ENCODE measurements at places on chromosomes 6 and 20.

DNA sequence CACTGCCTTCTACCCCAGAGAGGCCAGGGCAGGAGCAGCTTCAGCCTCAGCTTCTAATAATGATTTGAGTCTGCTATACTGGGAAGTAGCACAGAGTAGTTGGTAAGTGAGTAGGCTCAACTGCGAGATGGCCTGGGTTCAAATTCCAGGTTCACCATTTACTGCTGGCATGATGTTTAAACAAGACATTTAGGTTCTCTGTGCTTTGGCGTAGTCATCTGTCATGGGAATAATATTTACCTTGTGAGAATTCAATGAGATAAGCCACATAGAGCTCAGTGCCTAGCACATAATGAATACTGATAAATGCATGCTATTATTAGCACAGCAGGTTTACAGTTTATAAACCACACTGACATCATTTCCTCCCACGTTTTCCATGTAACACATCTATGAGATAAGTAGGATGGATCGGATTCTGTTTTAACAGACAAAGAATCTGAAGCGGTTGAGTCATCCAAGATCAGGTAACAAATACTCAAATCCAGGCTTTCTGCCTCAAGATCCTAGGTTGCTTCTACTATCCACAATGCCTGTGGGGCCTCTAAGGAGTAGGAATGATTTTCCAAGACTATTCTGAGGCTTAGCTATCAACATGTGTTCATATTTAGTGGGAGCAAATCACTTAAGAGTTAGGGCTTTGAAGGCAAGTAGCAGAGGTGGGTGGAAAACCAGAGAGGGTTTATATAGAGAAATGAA, 72.9 kb upstream of the DTNBP1 start:
- peak; percentile 90 for DNase-seq

GRCh38 chr20:58251979-58252591, 23.6 kb upstream of the ANKRD60 start:
- peak; percentile 96 for DNase-seq

DNA sequence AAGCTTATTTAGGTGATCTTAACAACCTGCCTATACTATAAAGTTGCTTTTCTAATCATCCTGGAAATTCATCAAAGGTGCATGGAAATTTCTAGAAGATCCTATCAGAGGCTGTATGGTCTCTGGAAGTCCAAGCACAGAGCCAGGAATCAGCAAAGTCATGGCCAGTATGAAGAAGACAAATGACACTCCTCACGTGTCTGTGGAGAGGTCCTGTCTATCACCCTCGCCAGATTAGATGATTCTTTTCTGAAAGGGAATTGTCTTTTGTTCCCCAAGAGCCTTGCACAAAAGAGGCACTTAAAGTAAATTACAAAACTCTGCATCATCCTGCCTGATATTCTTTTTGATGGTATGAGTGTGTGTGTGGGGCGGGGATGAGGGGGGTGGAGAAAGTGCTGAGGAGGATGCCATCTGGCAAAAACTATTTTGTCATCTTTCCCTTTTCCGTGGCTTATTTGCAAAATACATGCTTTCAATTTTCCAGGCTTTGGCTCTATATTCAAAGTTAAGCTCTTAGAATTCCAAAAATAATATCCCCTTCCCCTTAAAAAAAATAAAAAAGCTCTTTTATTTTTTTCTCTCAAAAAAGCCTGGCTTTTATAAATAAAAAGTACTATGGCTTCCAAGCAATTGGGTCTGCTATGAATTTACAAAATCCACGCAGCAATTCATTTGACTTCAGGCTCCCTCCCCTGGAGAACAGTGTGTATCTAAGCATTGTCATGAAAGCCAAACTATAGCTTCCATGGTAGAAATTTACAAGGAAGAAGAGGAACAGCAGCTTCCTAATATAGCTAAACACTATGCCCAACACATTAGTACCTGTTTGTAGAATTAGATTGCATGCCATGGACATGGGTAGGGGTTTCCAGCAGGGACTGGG, 185.2 kb upstream of the ARG1 start:
- no peak for DNase-seq

DNA sequence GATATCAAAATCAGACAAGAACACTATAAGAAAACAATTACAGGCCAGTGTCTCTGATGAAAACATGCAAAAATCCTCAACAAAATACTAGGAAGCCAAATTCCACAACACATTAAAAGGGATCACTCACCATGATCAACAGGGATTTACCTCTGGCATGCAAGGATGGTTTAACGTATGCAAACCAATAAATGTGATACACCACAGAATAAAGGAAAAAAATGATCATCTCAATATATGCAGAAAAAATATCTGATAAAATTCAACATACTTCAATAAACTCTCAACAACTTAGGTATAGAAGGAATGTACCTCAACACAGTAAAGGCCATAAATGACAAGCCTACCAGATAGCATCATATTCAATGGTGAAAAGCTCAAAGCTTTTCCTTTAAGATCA, 66.6 kb downstream of the SHPRH start:
- DNase-seq: no peak
